Activated CD4-positive, alpha-beta T cell treated with anti-CD3 and anti-CD28 coated beads, Interleukin-2, amount 10 ng/mL, durations not matched to agents 24 days and 14 days (primary cell): ENCODE measurements at places on chromosomes 2 and 18. TPM values are rescaled to one million over a fixed set of nuclear protein-coding genes. Genes with fewer than 3 reads are reported as not detected.

The KLHL30 gene
- total RNA-seq, result not detected in 2 replicates

DNA sequence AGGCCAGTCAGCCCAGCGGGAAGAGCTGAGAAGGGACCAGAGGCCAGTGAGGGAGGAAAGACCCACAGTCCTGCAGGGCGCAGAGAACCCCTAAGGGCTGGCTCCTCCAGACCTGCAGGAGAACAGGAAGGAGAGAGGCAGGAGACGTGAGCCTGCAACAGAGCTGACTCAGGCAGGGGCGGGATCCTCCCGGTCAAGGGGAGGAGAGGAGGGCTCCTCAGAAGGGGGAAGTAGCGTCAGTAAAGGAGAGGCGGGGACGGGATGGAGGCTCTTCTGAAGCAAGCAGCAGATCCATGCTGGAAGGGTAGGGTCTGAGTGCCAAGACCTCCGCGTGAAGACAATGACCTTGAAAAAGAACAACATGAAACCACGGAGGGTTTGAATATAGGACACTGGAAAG, 50.8 kb downstream of the TRABD2A start:
- H3K27me3 ChIP-seq, result no peaks in the 10 kb centered on the region
- H3K4me1 ChIP-seq, result peaks cover 40% of the 10 kb centered on the region
- H3K36me3 ChIP-seq, result peaks cover 34% of the 10 kb centered on the region
- no peak overlapping the region for H3K4me3 ChIP-seq
- H3K27ac ChIP-seq, result no peak overlapping the region
- no peak for DNase-seq

The SIX3 gene
- total RNA-seq, result not detected in 2 replicates

DNA sequence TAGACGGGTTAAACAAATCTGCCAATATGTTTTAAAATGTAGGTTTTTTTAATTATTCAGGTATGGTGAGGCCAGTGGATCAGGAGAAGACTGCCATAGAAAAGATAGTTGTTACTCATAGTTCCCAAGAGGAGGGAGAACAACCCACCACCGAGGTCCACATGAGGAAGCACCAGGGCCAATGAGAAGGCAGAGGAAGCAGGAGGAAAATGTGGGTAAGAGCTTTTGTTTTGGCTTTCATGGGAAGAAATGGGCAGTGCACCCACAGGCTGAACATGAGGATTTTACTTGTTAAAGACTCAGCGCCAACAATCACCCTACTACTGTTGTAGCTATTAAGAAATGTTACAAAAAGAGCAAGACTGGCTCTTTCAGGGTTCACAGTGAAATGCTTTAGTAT, 191.8 kb upstream of the HNMT start:
- H3K27ac ChIP-seq, result no peak overlapping the region
- no peaks in the 10 kb centered on the region for H3K4me1 ChIP-seq
- H3K36me3 ChIP-seq, result no peaks in the 10 kb centered on the region

- H3K4me1 ChIP-seq, result no peaks in the 10 kb centered on the region
- no peaks in the 10 kb centered on the region for H3K27me3 ChIP-seq
- no peak overlapping the region for H3K4me3 ChIP-seq
- no peaks in the 10 kb centered on the region for H3K36me3 ChIP-seq
Measured at GRCh38 chr2:175606010-175606841, 395.8 kb downstream of the LNPK start.

DNA sequence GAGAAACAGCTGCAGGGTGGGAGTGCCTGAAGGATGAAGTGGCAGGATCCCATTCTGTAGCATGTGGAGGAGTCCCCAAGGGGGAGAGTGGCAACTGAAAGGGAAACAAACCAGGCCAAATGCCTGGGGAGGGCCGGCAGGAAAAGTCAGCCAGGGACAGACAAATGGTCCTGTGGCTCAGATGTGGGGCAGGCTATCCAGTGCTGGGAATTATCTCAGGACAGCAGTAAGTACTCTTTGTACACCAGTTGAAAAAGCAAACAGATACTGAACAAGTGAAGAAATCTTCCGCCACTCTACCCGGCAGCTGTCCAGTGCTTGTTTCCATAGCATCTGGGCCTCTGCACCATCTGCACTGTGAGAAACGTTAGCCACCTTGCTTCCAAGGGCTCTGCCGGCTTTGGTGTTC, 408.9 kb downstream of the LRATD1 start:
- no peak for DNase-seq
- no peaks in the 10 kb centered on the region for H3K27me3 ChIP-seq
- H3K36me3 ChIP-seq, result peaks cover 2% of the 10 kb centered on the region
- peaks cover 6% of the 10 kb centered on the region for H3K4me1 ChIP-seq
